NK-92 treated with Interleukin-12 subunit alpha and Interleukin-12 subunit beta, amount 100 ng/mL, for 24 hours (cell line): ENCODE measurements at places on chromosomes 7 and 10.

DNA sequence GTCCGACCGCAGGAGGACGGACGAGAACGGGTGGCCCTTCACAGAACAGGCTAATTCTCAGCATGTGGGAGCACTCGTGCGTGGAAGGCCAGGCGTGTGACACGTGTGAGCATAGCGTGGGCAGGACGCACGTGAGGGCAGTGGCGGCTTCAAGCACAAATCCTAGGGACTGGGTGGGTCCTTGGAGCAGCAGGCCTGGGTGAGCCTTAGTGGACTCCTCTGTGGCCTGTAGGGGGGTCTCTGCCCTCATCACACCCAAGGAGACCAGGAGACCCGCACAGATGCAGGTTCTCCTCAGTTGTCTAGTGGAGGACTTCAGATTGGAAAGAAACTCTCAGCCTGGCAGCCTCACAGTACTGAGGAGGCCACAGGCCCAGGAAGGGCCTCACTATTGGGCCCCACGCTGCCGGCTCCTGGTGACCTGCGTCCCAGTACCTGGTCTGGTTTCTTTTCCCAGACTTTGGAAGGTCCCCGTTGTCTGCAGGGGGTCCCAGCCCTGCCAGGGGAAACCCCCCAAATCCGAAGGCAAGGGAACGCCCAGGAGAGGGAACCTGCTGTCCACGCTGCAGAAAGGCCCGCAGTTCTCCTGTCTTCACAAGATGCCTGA, 49.1 kb upstream of the FAM20C start:
- no peak for DNase-seq

GRCh38 chr10:118939211-118940007, 90.1 kb upstream of the NANOS1 start:
- DNase-seq: no peak

DNA sequence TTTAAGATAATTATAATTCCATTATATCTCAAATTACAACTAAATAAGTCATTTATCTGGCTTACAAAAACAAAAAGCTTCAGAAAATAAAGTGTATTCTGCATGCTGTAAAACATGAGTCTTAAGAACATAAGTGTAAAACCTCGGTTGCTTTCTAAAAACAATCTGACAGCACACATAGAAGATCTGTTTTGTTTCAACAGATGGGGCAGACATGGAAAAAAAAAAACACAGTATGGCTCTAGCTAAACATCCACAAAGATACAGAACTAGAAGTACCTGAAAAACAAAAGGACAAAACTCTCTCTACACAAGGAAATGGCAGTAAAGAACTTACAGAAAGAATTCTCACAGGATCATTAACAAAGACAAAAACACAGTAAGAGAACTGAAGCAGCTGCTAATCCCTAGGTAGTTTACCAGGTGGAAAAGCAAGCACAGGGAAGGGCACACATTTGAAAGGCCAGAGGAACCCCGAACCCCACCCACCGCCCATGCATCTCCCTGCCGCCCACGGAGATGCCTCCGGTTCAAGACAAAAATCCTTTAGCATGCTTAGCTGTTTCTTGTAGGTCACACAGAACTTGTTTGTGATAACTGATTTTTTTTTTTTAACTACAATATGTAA, 42.5 kb downstream of the DLD start:
- no peak for DNase-seq

GRCh38 chr10:79468841-79469585, 23.6 kb upstream of the ZCCHC24 start:
- DNase-seq: no peak

DNA sequence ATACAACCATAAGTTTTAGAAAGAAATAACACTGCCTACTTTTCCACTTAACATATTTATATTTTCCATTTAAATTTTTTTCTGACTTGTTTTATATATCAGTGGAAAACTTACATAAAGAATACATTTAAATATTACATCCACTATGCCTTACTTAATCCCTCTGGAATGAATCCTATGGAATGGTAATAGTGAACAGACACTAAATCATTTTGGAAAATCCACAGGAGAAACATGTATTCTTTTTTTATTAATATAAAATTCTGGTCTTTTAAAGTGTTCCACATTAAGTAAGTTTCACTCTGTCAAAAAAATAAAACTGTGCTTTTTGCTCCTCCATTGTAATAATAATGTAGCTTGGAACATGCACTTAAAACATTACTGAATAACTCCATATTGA, 236.8 kb upstream of the LRRN3 start:
- no peak for DNase-seq

DNA sequence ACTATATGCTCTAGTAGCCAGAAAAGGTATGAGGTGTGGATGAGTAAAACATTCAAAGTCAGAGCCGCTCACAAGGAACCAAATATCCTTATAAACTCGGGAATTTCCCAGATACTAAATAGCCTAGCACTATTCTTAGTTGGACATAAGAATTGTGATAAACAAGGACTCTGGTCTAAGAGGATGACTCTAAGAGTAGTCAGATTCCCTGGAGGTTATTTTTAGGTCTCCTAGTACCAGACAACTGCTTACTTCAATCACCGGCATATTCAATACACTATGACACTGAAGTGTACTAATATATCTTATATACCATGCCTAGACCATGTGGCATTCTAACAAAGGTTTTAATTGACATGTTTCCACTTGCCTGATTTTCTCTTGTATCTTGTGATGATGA, 56.5 kb downstream of the LMBR1 start:
- no peak for DNase-seq

DNA sequence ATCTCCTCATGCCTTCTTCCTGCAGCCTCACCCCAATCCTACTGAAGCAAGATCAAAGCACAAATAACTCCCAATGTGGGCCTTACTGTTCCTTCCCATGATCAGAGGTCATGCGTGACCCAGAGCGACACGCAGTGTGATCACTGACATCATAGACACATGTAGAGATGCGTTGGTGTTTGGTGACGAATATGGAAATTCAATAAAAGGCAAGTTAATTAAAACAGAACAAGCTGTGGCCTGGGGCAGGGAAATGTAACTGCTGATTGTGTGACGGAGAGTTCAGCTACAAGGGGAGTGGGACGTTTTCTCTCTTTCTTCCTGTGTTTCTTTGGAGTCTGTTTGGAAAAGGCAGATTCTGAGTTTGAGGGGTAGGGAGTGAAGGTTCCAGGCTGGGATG, 34.8 kb upstream of the CARD11 start:
- no peak for DNase-seq

DNA sequence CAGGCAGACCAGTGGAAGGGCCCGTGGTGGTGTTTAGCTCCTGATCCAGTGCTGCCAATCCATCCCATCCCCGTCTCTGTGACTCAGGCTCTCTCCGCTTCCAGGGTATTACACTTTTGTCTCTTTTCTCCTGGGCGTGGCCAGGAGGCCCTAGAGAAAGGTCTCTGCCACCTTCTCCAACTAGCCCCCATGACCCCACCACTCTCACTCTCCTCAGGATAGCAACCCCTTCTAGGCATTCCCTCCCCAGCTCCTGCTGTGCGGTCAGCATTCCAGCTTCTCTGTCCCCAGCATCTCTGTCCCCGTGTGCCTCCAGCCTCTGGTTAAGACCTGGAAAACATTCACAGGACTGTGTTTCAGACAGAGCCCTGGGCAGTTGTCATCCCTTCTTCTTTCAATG, 36.2 kb upstream of the R3HCC1L start:
- DNase-seq: no peak

- no peak for DNase-seq
These were observed 566.8 kb downstream of the SDK1 start for GRCh38 chr7:3867863-3868262.

GRCh38 chr7:68224041-68224741, 1227.6 kb downstream of the TYW1 start:
- no peak for DNase-seq

GRCh38 chr7:69169386-69169785, 428.9 kb upstream of the AUTS2 start:
- no peak for DNase-seq

GRCh38 chr10:133327651-133328357, 8.9 kb downstream of the CALY start:
- no peak for DNase-seq

GRCh38 chr7:157926521-157927150, 589.8 kb downstream of the DNAJB6 start:
- DNase-seq: no peak

GRCh38 chr7:1928645-1929348, 258.7 kb downstream of the ELFN1 start:
- no peak for DNase-seq

GRCh38 chr7:26587536-26587935, 276.9 kb downstream of the SKAP2 start:
- no peak for DNase-seq

GRCh38 chr7:67432536-67433234, 436.1 kb downstream of the TYW1 start:
- DNase-seq: no peak

- DNase-seq: no peak
These were observed 13.6 kb upstream of the ITGB1 start for GRCh38 chr10:32971536-32972091.

DNA sequence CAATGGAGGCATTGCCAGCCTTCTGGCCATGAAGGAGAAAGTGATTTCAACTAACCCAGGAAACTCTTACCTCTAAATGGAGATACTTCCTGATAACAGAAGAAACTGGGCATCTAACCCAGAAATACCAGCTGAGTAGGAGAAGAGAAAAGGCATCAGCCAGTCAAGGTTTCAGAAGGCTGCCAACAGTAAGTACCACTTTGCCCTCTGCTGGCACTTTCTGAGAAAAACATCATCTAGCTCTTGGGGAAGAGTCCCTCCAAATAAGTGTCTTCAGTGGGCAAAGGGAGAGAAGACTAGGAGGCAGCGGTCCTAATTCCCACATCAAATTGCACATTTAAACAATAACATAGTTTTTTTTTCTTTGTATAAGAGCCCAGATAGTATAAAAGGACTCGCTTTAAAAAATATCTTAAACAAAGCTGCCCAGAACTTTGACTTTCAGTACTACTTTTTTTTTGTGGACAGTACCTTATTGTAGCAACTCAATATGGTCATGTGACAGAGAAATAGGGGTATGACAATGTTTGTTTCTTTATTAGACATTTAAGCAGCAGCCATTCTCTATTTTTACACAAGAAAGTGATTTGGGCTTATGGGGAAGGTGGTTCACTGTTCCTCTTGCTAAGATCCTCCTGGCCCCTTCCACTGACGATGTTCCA, 157.3 kb downstream of the CTTNBP2 start:
- no peak for DNase-seq

GRCh38 chr7:30091987-30092386, 42.8 kb upstream of the MTURN start:
- DNase-seq: no peak

DNA sequence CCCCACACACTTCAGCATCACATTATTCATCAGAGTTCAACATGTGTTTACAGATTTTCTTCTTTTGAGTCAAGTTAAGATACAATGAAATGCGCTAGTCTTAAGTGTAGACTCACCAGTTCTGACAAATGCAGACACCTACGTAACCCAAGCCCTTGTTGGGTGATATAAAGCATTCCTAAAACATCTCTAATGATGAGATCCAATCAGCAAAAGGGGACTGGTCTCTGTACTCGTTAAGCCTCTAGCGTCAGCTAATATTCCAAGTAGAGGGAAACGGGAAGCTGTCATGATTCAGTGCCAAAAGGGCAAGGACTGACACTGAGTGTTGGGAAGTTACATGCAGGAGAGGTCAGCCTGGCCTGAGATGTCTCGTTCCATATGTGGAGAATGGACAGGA, 38.7 kb upstream of the TRIL start:
- DNase-seq: no peak

DNA sequence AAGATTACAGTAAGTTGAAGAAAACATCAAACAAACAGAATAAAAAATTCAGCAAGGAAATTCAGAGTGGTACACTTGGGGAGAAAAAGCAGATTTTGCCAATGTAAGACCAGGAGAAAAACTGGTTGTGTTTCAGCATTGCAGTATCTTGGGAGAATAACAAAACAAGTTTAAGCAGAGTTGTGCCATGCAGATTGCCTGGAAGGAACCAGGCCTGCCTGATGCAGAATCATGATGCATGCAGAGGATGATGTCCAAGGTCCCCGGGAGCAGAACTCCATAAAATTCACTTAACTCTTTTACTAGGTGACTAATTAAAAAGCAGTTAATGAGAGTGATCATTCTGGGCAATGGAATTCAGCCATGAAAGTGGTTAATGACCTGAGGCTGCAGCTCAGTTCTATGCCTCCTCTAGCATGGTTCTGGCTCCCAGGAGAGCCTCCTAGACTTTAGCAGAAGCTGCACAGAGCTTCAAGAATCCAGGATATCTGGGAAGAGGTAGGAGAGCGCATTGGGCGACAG, 379.7 kb upstream of the C7orf33 start:
- no peak for DNase-seq

GRCh38 chr10:121947343-121948330, 19.8 kb upstream of the ATE1 start:
- DNase-seq: no peak
